ENCODE measurements at places on chromosomes 7 and 10.

- DNase-seq, result no peak
Measured at GRCh38 chr7:89998554-89998953, 155.7 kb upstream of the STEAP1 start.

DNA sequence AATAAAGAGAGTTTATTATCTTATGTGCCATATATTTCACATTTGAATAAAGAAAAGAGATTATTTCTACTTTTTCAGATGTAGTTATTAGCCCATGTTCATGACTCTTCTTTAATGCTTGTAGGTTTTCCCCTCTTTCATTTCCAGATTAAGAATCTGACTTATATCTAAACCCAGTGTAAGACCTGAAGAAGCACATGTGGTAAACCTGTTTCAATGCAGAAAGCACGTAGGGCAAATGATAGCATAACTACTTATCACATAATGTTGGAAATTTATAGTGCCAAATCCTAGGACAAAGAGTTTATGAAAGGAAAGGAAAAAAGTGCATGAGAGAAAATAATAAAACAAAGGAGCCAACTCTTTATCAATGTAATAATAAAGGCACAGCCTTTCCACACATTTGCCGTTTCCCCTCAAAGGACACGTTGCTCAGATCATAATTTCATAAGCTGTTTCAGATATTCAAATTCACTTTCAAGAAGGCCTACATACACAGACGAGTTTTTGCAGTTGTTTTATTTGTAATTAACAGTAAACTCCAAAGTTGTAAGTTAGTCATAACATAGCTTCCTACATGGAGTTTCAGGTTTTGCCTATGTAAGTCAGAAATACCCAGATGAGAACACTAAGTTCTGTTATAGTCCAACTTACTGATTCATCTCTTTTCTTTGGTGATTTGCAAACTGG is 88.8 kb upstream of the MDFIC start:
- no peak for DNase-seq

DNA sequence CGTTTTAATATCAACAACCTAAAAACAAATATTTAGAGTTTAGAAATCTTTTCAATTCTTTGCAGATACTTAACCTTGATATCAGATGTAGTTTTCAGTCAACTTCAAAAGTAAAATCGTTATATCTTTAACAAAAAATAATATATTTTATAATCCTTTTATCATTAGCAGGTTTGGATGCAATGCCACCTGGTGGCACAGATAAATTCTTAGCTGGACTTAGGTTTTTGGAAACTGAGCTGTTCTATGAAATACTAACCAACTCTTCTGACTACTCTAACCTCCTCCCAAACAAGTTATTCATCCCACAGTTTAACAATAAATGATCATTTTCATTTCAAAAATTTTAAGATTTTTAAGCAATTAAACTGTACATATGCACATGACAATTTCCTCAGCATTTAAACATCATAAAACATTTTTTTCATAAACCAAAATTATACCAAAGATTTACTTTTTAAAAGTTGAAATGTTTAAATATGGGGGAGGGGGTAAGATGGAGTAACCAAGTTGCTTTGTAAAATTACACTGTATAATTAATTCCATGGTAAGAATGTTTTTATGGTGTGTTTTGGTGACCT is 56.9 kb downstream of the HIBADH start:
- DNase-seq, result no peak

GRCh38 chr7:99740573-99741440 is 5.8 kb upstream of the CYP3A7 start:
- no peak for DNase-seq

DNA sequence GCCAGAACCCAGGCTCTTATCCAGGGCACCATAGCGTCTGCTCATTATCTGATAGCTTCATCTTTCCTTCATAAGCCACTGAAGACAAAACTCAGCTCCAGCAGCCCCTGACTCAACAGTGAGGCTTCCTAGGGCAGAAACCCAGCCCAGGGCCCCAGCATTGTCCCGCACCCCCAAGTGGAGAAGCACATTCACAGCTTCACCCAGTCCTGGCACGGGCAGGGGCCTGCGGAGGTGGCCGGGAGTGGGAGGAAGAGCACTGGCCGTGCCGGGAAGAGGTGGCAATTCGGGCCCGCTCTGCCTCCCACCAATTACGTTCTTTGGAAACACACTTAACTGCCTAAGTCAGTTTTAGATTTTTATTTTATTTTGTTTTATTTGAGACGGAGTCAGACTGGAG is 10.3 kb upstream of the CALML5 start:
- no peak for DNase-seq

DNA sequence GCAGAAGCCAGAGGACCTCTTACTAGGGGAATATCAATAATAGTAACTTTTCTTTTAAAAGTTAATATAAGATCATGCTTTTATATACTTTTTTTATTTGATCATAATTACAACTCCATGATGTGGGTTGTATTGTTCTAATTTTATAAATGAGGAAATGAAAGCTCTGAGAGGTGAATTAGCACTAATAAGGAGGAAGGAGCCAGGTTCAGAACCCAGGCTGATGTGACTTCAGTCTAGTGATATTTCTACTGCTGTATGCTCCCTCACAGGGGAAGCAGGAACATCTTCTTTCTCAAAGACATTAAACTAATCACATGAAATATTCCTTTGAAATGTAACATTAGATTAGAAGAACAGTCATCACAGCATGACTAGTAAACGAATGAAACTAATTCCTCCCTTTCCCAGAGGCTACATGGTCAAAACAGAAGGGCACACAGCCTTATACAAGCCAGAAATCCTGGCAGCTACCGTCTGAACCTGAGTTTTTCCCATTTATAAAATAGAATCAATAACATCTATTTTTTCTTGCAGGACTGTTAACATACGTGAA is 81.4 kb upstream of the GJD4 start:
- DNase-seq, result no peak

DNA sequence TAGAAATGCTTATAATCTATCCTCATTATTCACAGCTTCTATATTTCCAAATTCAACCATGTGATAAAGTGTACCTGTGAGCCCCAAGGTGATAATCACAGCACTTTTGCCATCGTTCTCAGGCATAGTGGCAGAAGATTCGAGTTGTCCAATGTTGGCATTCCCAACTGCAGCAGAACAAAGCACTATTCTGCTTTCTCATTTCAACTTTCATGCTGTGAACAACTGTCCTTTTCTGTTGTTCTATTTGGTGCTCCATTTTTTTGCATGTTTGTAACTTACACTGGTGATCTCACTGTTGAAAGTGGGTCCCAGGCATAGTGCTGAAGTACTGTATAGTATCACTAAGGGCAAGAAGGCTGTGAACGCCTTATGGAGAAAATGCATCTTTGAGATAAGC is 438.2 kb downstream of the PAXIP1 start:
- no peak for DNase-seq

DNA sequence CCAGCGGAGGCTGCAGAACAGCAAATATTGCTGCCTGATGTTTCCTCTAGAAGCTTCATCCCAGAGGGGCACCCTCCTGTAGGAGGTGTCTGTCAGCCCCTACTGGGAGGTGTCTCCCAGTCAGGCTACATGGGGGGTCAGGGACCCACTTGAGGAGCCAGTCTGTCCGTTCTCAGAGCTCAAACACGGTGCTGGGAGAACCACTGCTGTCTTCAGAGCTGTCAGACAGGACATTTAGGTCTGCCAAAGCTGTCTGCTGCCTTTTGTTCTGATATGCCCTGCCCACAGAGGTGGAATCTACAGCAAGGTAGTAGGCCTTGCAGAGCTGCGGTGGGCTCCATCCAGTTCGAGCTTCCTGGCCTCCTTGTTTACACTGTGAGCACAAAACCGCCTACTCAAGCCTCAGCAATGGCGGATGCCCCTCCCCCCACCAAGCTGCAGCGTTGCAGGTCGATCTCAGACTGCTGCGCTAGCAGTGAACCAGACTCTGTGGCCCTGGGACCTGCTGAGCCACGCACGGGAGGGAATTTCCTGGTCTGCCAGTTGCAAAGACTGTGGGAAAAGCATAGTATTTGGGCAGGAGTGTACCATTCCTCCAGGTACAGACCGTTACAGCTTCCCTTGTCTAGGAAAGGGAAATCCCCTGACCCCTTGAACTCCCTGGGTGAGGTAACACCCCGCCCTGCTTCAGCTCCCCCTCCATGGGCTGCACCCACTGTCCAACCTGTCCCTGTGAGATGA is 17.7 kb upstream of the MINDY3 start:
- no peak for DNase-seq

DNA sequence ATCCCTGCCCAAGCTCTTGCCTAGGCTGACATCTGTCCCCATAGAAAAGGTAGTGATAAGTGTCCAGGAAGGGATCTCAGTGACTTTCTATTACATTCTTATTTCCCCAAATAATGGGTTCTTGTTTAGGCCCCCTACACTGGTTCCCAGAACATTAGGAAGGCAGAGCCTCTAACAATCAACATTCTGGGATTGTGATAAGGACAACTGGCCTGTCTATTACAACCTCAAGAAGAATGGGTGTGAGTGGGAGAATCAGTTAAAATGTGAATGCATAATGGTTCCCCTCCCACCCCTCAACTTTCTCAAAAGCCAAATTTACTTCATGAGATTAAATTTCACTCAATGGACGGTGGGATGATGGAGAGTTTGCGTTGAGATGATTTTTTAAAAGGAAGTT is 6.4 kb upstream of the ANKRD1 start:
- DNase-seq, result no peak

- DNase-seq, result no peak
Measured at GRCh38 chr7:92748495-92748894, 87.9 kb downstream of the CDK6 start.

GRCh38 chr7:134448356-134449229 is 10.3 kb downstream of the AKR1B1 start:
- no peak for DNase-seq

DNA sequence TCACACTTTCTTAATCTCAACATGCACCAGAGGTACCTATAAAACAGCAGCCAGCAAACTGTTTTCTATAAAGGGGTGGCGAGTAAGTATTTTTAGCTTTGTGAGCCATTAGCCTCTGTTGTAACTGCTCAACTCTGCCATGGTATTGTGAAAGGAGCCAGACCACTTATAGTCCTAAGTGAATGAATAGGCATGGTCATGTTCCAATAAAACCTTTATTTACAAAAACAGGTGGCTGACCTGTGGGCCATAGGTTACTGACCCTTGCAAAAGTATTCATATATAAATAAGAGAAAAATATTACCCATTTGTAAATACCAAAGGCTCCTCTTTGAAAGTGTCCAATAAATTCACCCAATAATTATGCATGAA is 50.3 kb downstream of the ICA1 start:
- DNase-seq, result no peak

DNA sequence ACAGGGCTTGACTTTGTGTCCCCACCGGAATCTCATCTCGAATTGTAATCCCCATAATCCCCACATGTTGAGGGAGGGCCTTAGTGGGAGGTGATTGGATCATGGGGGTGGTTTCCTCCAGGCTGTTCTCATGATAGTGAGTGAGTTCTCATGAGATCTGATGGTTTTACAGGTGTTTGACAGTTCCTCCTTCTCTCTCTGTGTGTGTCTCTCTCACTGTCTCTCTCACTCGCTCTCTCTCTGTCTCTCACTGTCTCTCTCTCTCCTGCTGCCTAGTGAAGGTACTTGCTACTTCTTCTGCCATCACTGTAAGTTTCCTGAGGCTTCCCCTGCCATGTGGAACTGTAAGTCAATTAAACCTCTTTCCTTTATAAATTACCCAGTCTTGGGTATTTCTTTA is 289.8 kb upstream of the HABP2 start:
- DNase-seq, result no peak

DNA sequence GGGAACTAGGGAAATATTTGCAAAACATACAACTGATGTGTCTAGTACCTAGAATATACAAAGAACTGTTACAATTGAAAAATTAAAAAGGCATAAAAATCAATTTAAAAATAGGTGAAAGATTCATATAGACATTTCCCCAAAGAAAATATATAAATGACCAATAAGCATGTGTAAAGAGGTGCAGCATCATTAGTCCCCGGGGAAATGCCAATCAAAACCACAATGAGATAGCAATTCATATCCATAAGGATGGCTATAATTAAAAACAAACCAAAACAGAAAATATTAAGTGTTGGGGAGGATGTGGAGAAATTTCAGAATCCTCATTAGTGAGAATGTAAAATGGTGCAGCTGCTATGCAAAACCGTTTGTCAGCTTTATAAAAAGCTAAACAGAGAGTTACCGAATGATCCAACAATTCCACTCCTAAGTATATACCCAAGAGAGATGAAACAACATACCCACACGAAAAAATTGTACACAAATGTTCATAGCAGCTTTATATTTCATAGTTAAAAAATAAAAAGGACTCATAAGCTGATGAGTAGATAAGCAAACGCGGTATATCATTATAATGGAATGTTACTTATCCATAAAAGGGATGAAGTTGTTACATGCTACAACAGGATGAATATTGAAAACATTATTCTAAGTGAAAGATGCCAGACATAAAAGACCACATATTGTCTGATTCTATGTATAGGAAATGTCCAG is 210.1 kb upstream of the INHBA start:
- DNase-seq, result no peak

DNA sequence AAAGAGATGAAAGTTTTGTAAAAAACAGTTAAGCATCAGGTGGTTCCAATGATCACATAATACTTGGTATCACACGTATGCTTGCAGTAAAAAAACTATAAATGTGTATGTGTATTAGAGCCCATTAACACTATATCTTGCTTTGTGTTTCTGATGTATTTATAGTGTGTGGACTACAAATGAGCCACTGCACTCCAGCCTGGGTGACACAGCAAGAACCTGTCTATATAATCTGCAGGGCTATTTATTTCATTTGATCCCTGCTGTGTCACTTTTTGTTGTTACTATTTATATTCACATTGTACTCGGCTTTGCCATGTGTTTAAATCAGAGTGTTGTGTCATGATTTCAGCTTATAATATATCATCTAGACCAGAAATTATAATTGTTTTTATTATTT is 487.8 kb upstream of the TEX47 start:
- DNase-seq, result no peak

DNA sequence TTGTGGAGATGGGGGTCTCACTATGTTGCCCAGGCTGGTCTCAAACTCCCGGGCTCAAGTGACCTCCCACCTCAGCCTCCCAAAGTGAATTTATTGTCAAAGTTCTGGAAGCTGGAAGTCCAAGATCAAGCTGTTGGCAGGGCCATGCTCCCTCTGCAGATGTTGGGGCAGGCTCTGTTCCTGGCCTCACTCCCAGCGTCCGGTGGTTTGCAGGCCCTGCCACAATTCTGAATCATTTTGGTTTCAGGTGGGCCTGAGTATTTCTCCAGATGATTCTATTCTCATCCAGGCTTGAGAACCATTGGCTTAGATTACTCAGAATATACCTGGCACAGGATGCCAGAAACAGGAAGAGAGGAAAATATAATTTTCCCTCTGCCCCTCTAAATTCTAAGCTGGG is 737.4 kb downstream of the TNS3 start:
- DNase-seq, result no peak

GRCh38 chr7:96093435-96093834 is 228.5 kb downstream of the SLC25A13 start:
- no peak for DNase-seq

DNA sequence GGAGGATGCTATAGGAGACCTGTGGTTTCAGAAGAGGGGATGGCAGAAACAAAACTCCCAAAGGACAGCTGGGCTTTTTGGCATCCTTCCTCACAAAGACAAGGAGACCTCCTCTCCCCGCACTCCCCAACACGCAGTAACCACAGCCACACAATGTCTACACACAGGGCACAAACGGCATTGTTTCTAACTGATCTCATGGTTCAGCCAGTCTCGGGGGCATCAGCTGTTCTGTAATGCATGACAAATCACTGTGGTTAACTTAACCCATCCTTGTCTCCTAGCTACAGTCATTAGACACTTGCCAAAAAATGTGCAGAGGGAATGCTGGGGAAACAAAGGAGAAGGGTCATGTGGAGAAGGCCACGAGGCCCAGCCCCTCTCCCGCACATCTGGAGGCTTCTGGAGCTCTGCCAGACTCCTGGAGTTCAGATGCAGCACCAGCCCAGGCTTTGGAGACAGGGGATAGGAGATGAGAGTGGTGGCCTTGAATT is 7.6 kb upstream of the ADAMTS14 start:
- no peak for DNase-seq
